Activated CD8-positive, alpha-beta memory T cell treated with anti-CD3 and anti-CD28 coated beads for 4 hours (primary cell): ENCODE measurements at places on chromosomes 16 and 17.

- DNase-seq, result no peak
These were observed 67.8 kb downstream of the BRIP1 start for GRCh38 chr17:61795546-61795945.

GRCh38 chr17:27494192-27495091 is 38.2 kb downstream of the KSR1 start:
- no peak for DNase-seq

DNA sequence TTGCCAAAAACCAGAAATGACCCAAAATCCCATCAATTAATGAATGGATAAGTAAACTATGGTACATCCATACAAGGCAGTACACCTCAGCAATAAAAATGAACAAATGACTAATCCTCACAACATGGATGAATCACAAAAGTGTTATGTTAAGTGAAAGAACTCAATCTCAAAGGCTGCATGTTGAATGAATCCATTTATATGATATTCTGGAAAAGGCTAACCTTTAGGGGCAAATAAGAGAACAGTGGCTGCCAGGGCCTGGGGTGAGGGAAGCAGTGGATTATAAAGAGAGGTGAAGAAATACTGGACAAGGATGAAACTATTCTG is 46.1 kb upstream of the MSI2 start:
- DNase-seq, result no peak

DNA sequence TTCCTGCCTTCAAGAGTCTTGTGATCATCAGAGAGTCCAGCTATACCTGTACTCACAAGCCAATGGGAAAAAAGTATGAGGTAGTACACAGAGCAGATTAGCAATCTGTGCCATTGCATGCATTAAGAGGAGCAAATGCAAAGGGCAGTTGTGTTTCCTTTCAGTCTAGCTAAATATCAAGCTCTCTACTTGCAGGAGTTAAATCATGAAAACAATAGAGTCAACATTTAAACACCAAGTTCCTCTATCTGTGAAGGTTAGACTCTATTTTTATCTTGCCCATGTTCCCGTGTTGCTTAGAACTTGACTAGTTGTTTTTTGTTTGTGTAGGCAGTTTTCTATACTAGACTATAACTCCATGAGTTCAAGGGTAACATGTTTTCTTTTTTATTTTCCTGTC is 4.7 kb upstream of the FAM20A start:
- no peak for DNase-seq

GRCh38 chr16:71293919-71294318 is 4.7 kb upstream of the CMTR2 start:
- DNase-seq, result no peak

- no peak for DNase-seq
These were observed 8.5 kb upstream of the CRHR1 start for GRCh38 chr17:45775576-45776011.

- no peak for DNase-seq
These were observed 397.7 kb upstream of the PMFBP1 start for GRCh38 chr16:72569677-72570076.

DNA sequence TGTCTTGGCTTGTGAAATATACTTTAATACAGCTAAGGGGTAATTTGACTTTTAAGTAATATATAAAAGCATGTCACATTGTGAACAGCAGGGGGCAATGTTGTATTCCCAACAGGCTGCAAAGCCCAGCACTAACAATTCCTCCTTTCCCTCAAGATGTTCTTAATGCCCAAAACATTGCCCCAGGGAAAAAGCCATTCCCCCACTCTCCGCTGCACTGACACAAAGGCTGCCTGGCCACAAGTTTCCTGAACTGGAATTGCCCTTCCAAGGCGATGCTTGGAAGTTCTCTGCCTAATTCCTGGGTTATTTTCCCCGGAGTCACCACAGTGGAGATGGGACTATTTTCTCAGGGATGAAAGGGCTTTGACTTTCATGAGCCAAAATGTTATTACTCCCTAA is 27.2 kb downstream of the CLEC16A start:
- DNase-seq, result no peak

DNA sequence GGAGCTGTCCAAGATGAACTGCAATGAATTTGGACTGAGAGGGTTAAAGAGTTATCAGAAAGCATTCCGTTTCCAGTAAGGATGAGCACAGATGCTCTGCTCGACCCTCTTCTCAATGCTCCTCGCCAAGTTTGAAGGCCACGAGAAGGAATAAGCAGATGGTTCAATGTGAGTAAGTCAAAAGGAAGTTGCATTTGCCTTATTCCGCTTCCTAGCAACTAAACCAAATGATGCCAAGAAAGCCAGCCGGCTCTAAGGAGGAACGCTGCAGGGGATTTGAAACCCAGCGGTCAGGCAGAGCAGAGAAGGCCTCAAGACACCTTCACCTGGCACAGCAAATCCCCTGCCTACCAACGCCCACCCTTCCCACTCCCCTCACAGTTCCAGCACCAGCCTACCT is 52.1 kb upstream of the CNEP1R1 start:
- DNase-seq, result no peak
